ENCODE measurements at places on chromosomes 2 and 18. TPM values are rescaled to one million over a fixed set of nuclear protein-coding genes. Genes with fewer than 3 reads are reported as not detected.
A peak's percentile ranks its signal among the peaks of the same experiment; 100 is the strongest.

DNA sequence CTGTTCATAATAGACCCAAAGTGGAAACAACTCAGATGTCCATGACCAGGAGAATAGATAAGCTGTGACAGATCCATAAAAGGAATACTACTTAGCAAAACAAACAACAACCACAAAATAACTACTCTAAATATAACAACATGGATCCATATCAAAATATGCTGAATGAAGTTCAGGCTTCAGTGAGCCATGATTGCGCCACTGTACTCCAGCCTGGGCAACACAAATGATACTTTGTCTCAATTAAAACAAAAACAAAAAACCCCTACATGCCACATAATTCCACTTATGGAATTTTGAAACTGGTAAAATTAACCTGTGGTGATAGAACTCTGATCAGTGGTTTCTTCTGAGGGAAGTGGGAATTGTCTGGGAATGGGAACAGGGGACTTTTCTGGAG, 11.2 kb upstream of the MYO3B start:
- no peak for DNase-seq

GRCh38 chr2:13919981-13920382, 712.5 kb upstream of the LRATD1 start:
- DNase-seq: no peak

GRCh38 chr2:189641590-189641989, 19.7 kb upstream of the ASNSD1 start:
- peak; percentile 18 for DNase-seq

DNA sequence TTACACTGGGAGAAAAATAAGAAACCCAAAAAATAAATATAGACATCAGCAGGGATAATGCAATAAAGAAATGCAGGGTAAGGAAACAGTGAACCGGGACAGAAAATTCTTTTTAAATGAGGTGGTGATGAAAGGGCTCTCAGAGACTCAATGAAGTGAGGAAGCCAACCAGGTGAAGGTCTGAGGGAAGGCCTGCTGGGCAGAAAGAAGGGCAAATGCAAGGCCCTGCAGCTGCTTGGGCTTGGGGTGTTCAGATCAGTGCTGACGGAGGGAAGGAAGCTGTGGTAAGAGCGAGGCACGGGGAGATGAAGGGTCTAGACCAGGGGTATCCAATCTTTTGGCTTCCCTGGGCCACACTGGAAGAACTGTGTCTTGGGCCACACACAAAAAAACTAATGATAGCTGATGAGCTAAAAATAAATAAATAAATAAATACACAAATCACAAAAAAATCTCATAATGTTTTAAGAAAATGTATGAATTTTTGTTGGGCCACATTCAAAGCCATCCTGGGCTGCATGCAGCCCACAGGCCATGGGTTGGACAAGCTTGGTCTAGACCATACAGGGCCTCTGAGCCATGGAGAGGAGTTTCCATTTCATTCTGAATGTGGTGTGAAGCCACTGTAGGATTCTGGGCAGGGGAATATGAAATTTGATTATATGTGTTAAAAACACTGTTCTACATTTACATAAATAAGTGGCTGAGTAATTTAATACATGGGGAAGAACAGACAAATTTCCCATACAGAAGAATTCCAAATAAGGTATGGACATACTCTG, 96.3 kb upstream of the DNMT3A start:
- no peak for DNase-seq

- DNase-seq: no peak
Observed at GRCh38 chr2:224569654-224570053, 15.5 kb downstream of the CUL3 start.

DNA sequence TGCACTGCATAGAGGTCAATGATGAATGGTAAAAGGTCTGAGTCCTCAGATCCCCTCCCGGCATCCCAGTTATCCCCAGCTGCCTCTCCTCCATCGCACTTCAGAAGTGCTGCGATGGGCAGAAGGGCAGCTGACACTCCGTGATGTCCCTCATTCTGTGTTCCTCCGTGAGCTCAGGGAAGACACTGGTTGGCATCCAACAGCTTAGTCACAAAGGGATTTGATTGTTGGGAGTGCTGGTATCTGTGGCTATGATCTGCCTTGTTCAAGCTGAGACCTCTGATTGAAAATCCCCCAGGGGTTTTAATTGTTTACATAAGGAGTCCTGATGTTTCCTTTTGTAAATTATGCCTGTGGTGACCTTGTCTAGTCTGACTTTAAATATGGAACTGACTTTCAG, 19.0 kb upstream of the SAG start:
- no peak for DNase-seq

RAB6C gene
- not detected for total RNA-seq

GRCh38 chr2:2579814-2580213, 248.7 kb upstream of the MYT1L start:
- DNase-seq: no peak

DNA sequence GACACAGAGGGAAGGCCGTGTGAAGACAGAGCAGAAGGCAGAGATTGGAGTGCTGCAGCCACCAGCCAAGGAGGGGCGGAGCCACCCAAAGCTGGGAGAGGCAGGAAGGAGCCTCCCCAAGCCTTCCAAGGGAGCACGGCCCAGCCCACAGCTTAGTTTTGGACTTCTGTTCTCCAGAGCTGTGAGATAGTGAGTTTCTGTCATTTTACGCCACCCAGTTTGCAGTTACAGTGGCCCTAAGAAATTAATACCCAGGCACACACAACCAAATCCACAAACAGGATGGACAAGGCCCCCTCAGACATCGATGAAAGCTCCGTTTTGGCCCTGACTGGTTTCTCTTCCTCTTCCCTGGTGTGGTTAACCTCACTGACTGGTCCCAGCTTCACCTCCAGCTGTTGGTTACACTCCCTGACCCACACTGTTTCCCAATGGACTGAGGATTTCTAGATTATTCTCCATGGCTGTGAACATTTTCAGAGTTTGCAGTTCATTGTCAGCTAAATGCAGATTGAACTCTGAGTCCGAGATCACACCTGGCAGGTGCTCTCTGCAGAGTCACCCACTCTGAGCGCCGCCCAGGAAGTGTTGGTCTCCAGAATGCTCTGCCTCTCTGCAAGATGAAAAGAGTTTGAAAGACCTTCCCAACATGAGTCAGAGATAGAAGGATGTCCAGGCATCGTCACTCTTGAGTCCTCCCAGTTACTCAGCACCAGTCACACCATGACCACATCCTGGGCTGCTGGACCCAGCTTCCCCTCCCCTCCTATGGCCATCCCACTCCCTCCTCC, 100.2 kb downstream of the TWIST2 start:
- peak; percentile 90 for DNase-seq

DNA sequence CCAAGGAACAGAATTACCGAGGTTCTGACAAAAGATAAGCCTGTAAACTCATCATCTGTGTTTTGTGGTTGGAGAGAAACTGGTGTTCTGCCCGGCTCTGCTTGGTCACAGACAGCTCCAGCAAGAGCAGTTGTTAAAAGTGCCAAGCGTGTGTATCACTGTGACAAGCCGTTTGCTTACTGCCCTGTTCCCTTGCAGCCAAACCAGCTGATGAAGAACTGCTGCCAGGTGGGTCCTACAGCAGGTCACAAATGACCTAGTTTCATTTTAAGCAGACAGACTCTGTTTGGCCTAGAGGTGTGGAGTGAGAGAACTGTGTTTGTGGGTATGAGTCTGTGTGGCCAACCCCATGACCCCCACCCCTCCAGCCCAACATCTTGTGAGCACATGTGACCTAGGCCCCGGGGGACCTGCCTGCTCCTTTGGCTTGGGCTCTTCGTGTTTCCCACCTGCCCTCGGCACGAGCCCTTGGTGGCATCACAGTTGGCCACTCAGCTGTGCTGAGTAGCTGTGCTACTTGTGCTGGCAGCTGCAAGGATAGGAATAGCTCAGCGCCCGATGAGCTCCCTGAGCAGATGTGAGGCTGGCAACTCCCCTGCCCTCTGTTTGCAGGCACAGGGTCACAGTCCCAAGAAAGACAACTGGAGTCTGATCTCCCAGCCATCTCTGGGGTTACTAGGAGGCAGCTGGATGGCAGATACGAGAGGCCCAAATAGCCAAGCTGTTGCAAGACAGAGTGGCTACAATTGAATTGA, 9.7 kb downstream of the OXER1 start:
- DNase-seq: no peak

GRCh38 chr2:235106874-235107639, 155.2 kb downstream of the SH3BP4 start:
- peak; percentile 75 for DNase-seq

PER2 gene
- 1.7 TPM for total RNA-seq

GRCh38 chr2:208407667-208408066, 1.1 kb downstream of the PTH2R start:
- peak; percentile 26 for DNase-seq

CTAGE1 gene
- total RNA-seq: not detected

GRCh38 chr2:40259900-40260299, 192.0 kb downstream of the SLC8A1 start:
- DNase-seq: no peak

TNFAIP6 gene
- 3.2 TPM for total RNA-seq

DNA sequence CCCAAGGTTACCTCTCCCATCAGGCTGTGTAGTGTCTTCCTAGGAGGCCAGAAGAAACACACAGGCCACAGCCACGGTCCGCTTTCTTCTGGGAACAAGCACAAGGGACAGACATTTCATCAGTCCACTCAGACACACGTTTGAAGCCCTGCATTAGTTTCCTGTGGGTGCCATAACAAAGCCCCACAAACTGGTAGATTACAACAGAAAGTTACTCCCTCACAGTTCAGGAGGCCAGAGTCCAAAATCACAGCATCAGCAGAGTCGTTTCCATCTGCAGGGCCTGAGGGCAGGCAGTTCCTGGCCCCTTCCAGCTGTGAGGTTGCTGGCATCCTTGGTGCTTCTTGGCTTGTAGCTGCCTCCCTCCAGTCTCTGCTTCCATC, 8.8 kb upstream of the PRLH start:
- DNase-seq: no peak

DNA sequence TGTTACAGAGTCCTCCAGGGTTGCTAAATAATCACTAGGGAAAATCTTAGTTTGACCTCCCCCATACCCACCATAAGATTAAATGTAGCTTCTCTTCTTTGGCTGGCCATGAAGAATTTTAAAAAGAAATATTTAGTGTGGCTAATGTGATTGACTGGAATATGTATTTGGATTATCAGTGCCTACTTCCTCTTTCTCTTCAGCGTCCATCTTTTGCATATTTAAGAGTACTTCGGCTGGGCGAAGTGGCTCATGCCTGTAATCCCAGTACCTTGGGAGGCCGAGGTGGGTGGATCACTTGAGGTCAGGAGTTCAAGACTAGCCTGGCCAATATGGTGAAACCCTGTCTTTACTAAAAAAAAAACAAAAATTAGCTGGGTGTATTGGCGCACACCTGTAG, 28.8 kb downstream of the ADAM23 start:
- no peak for DNase-seq

- DNase-seq: no peak
Observed at GRCh38 chr2:100589527-100589926, 26.7 kb downstream of the PDCL3 start.

GRCh38 chr2:9114458-9114857, 92.2 kb upstream of the ASAP2 start:
- DNase-seq: no peak

DNA sequence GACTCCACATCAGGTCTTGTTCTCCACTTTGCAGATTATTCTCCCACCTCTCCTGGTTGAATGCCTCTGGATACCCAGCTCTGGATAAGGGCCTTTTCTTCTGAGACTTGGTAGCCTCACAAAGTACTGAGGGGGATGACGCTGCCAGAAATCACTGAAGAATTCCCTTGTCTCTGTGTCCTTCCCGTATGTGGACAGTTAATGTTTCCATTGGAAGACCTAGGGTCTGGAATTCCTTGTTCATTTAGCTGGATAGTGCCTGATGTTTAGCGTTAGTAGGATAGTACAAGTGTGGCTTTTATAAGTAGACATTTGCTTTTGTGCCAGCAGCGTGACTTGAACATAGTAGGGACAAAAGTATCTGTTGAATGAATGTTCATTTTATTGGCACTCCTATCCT, 76.9 kb downstream of the CLHC1 start:
- DNase-seq: no peak

GRCh38 chr2:45578056-45578843, 32.8 kb downstream of the SRBD1 start:
- peak; percentile 27 for DNase-seq

DNA sequence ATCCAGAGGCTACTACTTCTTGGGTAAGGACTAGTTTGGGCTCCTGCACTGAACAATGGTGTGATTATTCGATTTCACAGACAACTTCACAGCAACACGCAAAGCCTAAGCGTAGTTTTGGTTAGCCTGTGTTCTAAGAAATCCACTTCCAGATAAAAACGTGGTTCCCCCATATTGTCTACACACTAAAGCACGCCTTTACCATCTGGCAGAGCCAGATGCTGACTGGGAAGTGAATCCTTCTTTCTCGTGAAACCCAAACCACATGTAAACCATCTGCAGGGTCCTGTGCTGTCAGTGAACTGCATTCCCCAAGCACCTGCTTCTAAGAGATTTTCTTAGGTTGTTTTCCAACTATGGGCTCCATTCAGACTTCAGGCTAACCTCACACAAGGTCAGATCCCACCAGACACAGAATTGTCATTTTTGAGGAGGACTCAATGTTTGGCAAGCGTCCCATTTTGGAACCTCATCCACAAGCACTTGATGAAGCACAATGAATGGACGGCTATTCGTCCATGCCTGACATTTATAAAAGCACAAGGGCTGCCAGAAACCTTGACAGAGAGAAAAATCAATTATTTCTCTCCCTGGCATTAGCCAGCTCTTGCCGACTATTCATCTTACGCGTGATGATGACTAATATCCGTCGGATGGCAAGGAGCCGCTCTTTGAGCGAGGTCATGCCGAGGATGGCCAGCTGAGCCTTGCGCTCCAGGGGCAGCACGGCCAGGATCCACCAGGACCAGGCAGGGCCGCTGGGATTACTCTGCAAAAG, 38.4 kb downstream of the LONRF2 start:
- DNase-seq: peak; percentile 48

EMILIN1 gene
- 6.0 TPM for total RNA-seq

TUBA3D gene
- total RNA-seq: not detected

MCFD2 gene
- total RNA-seq: 80.7 TPM

ZSWIM2 gene
- total RNA-seq: not detected

DNA sequence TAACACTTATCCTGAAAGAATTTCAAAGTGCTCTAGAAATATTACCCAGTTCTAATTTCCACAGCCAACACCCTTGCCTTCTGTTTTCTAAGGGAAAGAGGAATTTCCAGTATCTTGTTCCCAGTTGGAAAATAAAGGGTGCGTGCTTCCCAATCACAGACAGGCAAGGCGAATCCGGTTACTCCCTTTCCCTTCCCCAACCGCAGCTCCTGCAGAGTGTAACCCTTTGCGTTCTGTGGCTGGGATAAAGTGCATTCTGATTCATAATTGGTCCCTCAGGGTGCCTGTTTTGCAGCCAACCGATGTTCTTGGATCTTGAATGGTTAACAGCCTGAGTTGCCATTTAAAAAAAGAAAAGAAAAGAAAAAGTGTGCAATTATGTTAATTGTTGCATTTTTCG, 40.6 kb upstream of the PGAP1 start:
- peak; percentile 68 for DNase-seq

GRCh38 chr2:37866171-37866934, 58.7 kb upstream of the RMDN2 start:
- DNase-seq: no peak

- DNase-seq: no peak
Observed at GRCh38 chr18:56321470-56321869, 316.9 kb downstream of the TXNL1 start.

RAD51AP2 gene
- total RNA-seq: not detected

Data from Daoy (cell line).